Neural progenitor cell (in vitro differentiated cells): ENCODE measurements at places on chromosomes 11 and 22.

DNA sequence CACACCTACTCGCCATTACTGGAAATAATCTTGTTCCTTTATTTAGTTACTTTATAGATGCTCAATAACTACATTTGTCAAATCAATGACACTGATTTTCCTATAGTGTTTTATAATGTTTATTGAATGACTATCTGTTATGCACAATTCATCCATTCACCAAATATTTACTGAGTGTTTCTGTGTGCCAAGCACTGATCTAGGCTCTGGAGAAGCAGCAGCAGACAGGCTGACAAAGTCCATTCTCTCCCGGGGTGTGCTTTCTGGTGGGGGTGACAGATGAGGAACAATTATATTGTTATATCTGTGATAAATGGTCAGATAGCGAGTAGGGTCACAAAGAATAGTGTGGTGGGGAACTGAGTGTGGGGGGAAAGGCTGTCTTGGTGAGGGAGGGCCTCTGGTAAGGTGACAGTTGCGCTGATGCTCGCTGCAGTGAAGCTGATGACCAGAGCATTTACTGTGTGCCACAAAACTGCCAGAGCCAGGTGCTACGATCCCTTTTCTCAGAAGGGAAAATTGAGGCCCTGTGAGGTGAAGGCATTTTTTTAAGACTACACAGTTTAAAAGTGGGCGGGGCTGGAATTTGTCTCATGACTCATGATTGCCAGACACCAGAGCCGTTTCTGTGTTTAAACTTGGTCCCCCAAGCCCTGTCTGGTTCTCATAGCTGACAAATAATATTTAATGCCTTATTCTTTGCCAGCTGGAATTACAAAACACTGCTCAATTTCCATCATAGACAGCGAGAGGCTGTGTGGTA is 10.2 kb downstream of the PACS1 start:
- no peak for DNase-seq

DNA sequence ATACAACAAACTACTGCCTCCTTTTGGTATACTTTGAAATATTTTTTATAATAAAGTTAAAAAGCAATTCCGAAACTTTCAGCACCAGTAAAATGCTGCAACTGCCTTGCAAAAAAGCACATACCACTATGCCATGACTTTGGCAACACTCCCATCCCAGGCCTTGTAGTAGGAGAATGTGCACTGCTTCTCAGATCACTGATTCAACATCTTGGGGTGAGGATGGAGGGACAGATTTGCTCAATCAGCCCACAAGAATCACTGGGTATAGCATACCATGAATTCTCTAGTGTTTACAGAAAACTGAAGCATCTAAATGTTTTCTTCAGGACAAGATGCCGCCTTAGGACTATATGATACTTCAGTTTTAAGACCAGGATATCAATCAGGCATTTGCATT is 14.9 kb downstream of the EIF4ENIF1 start:
- DNase-seq: no peak

DNA sequence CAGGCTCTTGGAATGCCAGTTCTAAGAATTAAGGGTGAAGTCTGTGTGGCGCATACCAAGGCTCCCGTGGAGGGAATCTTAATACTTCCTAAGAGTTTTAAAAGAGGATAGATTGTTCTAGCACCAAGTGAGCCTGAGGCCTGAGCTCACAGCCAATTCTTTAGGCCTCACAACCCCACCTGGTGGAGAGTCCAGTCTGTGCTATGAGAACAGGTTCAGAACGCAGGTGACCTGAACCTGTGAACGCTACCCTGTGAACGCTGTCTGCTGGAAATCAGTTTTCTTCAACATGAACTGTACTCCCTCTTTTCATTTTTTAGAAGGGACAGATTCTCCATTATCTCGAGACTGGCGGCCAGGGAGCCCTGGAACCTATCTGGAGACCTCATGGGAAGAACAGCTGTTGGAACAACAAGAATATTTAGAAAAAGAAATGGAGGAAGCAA is 43.2 kb upstream of the DLAT start:
- peak; percentile 84 for DNase-seq

GRCh38 chr11:116454020-116454645 is 318.7 kb downstream of the BUD13 start:
- DNase-seq: peak; percentile 60

DNA sequence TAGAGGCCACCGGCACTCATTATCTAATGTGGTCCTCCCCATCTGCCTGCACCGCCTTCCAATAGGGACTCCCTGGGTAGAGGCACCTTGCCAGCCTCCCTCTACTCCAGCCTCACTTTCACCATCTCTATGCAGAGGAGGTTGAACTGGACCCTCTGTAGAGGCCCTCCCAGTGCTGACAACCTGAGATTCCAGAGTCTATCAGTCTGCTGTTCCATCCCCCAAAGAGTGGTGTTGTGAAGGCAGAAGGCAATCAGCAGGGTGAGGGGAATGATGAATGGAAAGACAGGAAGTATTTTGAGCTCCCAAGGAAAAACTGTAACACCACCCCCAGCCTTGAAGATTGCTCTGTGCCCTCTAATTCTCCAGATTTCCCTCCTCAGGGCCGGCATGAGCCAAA is 77.9 kb downstream of the THAP12 start:
- DNase-seq: no peak

DNA sequence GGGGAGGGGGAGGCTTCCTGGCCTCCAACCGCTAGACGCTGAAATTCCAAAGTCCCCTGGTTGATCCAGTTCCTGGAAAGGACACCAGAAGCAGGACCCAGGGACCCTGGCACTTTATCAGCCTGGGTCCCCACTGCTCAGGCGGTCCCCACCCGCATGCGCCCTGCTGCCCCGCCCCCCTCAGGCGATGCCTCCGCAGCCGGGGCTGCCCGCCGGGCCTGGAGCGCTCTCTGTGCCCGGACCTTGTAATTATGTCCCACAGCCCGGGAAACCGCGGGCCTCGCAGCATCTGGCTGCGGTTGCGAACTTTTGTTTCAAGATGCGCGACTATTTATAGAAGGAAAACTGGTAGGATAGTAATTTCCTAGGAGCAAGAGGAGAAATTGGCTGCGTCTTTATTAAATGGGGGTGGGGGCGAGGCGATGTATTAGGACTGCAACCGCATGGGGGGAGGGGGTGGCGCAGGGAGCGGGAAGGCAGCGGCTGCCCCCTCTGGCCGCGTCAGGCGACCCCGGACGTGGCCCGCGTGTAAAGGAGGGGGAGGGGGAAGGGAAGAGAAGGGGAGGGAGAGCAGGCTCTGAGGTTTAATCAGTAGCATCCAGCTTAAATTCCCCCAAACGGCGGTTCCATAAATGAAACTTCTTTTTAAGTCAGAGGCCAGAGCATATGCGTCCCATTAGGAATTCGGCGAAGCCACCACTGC is 6.1 kb downstream of the WNT7B start:
- peak; percentile 69 for DNase-seq
